Neural progenitor cell (in vitro differentiated cells): ENCODE measurements at places on chromosomes 13 and 19.

DNA sequence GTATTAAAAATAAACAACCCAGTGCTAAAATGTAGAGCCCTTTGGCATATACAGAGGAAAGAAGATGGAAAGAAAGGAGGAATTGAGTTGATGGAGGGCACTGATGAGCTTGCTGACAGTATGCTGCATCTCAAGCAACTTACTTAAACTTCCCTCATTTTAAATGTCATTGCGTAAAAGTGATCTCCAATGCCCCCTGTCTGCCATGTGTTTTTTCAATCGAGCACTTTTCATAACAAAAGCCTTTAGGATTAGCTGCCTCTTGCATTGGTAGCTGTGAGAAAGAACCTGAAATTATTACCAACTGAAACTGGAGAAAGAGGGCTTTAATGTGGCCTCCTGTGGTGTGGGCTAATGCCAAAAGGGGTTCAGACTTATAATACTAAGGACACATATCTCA, 541.6 kb downstream of the SUCLA2 start:
- peak; percentile 38 for DNase-seq

DNA sequence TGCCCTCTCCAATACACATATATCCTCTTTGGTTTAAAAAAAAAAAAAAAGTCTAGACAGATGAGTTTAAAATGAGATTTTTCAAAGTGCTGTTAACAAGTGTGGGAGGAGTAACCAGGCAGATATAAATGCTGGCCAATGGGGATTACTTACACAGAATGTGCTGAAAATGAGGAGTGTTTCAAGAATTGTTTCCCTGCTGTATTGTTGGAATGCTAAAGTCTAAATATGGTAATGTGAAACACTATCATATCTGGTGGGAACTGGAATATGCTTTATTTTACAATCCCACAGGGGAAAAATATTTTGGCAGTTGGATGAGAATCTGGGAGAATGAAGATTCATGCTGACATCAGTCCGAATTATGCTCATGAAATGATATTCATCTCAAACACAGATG, 250.7 kb downstream of the DCT start:
- DNase-seq = no peak

DNA sequence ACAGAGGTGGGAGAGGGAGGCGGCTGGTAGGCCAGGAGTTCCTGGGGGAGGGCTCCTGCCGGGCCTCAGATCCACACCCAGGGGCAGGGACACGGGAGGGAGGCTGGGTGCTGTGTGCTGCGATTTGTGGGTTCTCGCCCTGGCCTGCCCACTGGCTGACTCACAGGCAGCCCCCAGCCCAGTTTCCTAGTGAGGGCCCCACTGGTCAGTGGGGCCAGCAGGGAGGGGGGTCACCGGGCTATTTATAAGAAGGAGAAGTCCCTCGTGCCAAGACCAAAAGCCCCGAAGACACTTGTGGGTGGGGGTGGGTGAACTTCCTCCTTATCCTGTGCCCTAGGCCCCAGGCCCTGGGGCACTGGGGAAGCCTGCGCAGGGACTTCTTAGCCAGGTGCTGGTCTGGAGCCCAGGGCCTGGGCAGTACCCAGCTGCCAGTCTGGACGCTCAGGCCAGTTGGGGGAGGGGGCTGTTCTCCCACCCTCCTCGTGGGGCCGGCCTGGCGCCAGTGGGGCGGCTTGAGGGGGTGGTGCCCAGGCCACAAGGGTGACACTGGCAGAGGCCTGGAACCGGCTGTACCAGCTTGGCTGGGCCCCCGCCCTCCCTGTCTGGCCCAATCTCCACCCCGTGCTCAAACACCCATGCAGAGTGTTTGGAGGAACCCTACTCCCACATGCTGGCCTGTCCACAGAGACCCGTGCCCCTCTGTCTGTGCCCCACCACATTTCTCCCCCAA, 5.0 kb upstream of the JUNB start:
- DNase-seq = no peak

- DNase-seq = no peak
Measured at GRCh38 chr19:17915940-17916593, 16.7 kb upstream of the CCDC124 start.

GRCh38 chr13:50275392-50276063, 260.3 kb downstream of the KCNRG start:
- DNase-seq = no peak

- DNase-seq = no peak
Measured at GRCh38 chr13:25179832-25180774, 8.0 kb upstream of the AMER2 start.

DNA sequence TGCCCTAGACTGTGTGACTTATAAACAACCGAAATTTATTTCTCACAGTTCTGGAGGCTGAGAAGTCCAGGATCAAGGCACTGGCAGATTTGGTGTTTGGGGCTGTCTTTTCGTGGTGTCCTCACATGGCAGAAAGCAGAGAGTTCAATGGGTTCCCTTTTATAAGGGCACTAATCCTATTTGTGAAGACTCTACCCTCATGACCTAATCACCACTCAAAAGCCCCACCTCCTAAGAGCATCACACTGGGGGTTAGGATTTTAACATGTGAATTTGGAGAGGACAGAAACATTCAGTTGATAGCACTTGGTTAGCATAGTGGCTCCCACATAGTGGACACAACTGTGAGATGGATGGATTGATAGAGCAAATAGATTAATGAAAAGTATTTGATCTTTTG, 21.5 kb upstream of the GPR18 start:
- DNase-seq = peak; percentile 27

GRCh38 chr13:21034603-21035191, 26.7 kb downstream of the LATS2 start:
- DNase-seq = peak; percentile 35

DNA sequence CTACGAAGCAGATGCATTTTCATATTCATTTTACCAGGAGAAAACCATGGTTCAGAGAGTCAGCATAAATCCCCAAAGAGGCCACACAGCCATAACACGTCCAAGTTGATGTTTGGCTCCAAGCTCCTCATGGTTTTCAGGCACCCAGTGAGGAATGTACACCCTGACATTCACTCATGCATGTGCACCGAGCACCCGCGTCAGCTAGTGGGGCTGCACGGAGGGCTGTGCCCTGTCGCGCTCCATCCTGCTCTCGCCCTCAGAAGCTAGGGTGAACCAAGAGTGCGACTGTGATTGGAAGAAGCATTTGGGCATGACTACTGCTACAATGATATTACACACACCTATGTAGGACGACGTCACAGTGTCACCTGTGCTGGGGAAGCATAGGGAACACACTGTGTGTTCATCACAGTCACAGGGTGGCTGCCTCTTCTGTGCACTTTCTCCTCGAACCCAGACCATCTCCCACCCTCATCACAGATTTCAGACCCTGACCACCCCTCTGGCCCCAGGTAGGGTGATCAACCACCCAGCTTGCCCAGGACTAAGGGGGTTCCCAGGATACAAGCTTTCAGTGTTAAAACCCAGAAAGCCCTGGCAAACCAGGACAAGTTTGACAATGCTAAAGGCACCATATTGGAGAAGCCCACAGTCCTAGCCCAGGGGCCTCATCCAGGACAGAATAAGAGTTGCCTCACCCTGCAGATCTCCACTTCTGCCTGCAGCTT, 148.6 kb upstream of the ZNF507 start:
- no peak for DNase-seq

DNA sequence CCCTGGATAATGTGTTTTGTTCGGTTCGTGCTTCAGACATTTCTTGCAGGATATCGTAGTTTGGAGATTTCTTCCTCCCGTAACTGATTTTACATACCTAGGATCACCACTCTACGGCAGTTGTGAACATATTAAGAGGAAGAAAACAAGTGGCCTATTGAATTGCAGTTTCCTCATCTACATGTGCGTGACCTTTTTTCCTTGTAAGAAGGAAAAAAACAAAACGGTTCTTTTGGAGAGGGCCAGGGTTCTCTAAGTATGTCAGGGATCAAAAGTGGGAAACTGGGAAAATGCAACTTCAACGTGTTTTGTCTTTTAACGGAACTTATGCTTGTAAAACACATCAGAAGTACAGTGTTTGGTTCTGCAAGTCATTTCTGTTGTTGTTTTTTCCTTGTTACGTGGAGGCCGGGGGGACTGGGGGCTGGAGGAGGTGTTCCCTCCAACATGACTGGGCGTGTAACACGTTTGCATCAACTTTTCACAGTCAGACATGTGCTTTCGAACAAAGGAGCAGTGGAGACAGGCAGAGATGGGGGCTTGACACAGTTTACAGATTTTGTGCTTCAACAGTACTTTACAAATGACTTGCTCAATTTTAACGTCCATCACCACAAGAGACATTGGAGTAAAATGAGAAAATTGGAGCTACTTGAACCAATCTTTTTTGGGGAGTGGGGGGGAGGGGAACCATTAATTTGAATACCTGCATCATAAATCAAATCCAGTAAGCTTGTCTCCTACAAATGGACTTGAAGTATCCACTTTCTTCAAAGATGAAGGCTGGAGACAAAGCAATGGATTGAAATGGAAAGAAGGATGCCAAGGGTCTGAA, 3.8 kb downstream of the ZC3H4 start:
- no peak for DNase-seq

DNA sequence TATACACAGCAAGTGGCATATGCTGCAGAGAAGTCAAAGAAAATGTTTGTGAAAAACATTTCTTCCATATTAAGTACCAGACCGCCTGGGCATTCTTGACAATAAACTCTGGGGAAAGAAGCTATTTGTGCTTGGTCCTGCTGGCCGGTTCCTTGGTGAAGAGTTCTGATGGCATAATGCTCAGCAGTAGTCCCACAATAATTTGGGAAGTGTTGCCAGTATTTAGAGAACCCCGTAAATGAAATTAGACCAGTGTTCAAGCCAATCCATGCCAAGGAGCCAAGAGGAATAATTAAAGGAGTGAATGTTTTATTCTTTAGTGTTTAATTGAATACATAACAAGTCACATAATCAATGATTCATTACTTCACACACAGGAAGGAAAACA, 6.3 kb downstream of the KCTD12 start:
- no peak for DNase-seq

DNA sequence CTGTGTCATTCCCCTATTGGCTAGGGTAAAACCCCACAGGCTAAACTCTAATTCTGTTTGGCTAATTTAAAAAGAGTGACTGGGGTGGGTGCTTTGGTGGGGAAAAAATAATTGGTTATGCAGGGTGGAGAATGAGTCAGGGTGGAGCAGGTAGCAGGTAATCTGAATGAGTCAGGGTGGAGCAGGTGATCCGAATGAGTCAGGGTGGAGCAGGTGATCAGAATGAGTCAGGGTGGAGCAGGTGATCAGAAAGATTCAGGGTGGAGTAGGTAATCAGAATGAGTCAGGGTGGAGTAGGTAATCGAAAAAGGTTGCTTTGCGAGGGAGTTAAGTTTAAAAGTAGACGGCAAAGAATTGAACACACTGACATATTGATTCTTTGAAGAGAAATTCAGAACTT, 1218.8 kb upstream of the ATXN8OS start:
- no peak for DNase-seq

DNA sequence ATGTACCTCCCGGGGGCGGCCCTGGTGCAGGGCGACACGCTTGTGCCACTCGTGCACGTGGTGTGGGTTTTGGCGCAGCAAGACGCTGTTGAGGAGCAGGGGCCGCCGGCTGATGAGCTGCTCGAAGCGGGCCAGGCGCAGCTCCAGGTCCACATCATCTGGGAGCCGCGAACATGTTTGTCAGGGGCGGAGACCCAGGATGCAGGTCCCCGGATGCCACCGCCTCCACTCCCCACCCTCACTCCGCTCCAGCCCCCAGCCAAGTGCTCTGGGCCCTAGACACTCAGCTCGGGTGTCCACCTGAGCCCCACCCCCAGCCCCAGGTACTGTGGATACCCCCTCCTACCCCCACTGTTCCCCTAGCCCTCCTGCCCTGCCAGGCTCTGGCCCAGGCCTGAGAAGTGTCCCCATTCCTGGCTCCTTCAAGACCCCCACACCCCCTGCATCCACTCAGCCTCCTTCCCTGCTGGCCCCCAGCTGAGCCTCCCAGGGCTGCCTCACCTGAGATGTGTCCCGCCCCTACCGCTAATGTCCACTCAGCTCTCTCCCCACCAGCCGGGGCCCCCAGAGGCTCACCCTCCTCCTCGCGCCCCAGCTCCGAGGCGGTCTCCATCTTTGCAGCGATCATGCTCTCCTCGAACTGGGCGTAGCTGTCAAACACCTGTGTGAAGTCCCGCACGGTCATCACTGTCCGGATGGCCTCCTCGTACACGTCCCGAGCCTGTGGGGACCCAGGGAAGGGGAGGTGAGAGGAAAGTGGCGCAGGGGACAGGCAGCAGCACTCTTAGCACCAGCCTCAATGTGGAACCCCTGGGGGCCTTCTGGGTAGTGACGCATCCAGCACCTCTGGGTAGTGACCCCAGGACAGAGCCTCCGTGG, 5.4 kb downstream of the XAB2 start:
- DNase-seq = no peak

DNA sequence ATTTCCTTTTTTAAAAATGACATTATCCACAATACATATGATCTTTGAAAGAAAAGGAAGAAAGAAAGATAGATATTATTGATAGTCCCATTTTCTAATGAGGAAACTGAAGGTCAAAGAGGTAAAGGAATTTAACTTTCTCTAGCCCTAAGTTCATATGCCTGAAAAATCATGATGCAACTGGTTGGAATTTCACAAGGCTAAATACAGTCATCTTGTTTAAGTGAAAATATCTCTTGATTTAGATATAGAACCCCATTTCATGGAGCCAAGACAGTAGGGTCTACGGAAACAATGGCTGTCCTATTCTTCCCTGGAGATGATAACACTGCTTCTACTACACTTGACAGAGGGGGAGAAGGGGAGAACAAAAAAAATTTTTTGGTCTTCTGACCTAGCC, 366.2 kb downstream of the DNAJC15 start:
- no peak for DNase-seq

DNA sequence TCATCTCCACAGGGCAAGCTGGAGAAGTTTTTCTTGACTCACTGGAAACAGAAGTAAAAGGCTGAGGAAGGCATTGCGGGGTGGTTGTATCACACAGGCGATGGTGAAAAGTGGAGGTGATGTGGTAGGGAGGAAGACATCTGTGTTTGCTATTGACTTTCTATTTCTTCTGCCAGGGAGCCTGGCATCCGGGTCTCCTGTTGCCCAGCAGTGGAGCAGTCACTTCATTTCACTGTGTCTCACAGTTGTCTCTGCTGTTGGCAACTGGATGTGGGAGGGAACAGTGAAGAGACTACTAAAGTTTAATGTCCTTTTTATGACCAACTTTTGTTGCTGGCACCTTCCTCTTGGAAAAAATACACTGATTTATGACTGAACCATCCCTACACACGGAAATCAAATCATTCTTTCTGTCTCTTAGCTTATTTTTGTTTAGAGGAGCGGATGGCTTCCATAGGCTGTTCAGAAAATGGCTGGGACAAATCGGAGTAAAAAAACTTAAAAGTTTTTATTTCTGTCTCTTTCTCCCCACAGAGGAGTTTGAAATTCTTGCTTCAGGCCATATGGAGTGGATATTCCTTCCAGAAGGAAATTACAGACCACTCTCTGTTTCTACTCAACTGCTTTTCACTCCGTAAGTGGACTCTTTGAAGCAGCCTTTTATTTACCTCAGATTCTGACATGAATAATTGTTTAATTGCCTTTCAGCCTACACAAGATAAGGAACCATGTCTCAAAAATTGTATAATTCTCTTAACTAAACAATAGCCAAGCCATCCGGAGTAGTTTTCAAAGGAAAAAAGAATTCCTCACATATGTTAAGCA, 23.8 kb upstream of the MEDAG start:
- DNase-seq = no peak
